ENCODE measurements at places on chromosomes 7 and 10.

DNA sequence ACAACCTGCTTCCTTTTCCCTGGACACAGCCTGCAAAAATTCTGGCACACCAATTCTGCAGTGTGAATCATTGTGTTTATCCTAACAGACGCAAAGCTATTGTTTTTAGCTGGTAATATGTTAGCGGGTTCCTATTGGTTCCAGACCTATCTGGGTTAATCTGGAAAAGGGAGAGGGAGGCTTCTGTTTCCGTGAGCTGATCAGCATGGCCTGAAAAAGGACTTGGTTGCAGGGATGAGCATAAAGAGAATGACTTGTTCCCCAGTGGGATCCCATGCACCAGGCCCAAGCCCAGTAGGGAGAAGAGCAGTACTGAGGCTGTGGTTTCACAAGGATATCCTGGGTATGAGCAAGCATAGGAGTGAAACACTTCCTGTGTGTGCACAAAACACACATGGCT is 78.4 kb downstream of the PDE1C start:
- DNase-seq, result no peak

DNA sequence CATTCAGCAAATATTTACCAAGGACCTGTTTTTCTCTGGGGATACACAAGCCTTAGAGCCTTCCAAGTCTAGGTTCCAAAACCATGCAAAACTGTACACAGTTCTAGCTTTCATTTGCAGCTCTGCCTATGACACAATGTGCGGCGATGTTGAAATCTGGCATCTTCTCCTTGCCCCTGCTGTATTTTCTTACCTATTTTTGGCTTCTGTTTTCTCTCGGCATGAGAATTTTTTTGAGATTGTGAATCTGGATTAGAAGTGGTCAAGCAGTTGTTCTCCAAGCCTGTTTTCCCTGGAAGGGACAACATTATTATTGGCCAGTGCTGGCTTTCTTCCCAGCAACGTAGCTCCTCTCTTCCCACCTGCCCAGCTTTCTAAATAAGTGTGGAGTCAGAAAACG is 176.3 kb downstream of the CREB5 start:
- no peak for DNase-seq

DNA sequence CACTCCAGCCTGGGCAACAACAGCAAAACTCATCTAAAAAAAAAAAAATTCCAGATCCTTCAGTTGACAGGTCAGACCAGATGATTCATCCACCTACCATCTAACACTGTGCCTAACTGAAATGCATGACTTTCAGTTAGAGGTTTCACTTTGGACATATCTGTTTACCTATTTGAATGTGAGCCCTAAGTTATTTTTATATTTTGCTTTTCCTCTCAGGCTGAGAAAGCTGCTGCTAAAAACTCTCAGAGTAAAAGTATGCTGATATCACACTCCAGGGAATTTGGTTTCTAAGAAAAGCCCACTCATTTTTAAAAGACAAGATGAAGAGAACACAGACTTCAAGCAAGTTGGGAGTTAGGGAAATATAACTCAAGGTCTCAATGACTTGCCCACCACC is 126.0 kb downstream of the SGMS1 start:
- DNase-seq, result no peak

DNA sequence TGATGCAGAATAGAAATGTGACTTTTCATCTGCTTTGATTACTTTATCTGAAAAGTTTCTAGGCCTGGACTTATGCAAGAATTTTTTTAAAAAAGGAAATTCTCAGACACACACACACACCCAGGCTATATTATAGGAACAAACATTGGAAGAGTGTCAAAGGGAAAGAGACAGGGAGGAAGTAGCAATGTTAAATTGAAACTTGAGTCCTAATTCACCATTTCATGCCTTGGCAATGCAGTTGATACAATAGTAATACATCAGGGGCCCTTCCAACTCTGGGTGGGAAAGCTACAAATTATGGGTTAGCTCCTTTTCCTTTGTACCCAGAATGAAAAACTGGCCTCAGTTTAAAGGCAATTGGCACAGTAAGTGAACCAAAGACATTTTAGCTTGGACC is 258.0 kb upstream of the LYZL1 start:
- no peak for DNase-seq

GRCh38 chr10:124251317-124252065 is 158.1 kb upstream of the CHST15 start:
- DNase-seq, result no peak

- DNase-seq, result no peak
These were observed 8.3 kb downstream of the XPNPEP1 start for GRCh38 chr10:109914966-109915365.

- no peak for DNase-seq
These were observed 20.3 kb downstream of the MYOF start for GRCh38 chr10:93461807-93462178.

DNA sequence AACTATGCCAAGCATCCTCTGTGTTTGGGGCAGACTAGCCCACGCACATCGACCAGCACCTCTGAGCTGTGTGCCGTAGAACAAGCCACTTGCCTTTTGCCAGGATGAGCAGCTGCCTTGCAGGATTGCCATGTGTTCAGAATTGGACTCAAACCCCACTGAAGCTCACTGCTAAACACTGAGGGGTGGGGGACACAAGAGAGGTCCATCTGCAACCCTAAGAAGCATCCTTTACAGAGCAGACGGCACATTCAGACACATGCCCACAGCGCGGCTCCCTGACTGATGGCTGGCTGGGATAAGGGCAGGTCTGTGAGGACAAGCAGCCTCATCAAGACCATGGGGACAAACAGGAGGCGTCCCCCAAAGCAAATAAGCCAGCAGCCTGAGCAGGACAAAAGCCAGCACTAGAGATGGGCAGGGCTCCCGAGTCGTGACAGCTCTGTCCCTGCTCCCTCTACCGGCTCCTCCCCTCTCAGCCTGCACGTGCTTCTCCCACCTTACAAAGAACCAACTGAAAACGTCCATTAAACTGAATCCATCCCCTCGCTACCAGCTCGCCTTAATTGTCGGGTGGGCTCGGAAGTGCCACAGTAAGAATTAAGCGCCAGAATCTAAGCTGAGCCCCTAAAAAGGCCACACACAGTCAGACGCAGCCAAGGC is 114.2 kb downstream of the PRKAG2 start:
- DNase-seq, result no peak

- DNase-seq, result peak; percentile 3
These were observed 82.0 kb downstream of the ABLIM1 start for GRCh38 chr10:114576132-114576487.

All from NCI-H1694 (cell line).